ENCODE measurements at places on chromosomes 13 and 19. TPM values are rescaled to one million over a fixed set of nuclear protein-coding genes. Genes with fewer than 3 reads are reported as not detected.

DNA sequence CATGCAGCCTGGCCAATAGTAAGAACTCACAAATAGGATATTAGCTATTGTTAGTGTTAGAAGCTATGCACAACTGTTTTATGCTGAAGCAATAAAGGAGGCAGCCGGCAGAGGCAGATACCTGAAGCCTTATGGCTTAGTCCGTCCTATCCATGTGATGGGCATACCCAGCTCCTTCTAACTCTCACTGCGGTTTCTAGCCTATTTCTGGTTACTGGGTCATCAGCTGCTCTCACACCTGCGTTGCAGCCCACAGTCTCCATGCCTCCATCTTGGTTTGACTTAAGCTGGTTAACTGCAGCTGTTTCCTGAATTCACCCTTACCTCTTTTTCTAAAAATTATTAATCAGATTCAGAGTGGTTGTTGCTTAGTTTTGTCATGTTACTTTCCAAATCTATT lies 40.5 kb upstream of the CNMD start:
- no peaks in the 10 kb centered on the region for H3K36me3 ChIP-seq
- no peaks in the 10 kb centered on the region for H3K27me3 ChIP-seq
- no peaks in the 10 kb centered on the region for H3K4me1 ChIP-seq
- DNase-seq, result no peak
- H3K4me3 ChIP-seq, result no peak overlapping the region

GRCh38 chr19:34501339-34502320 lies 20.1 kb downstream of the WTIP start:
- H3K27me3 ChIP-seq, result peaks cover 11% of the 10 kb centered on the region
- no peaks in the 10 kb centered on the region for H3K36me3 ChIP-seq
- H3K4me1 ChIP-seq, result peaks cover 6% of the 10 kb centered on the region
- no peak overlapping the region for H3K4me3 ChIP-seq

- no peak overlapping the region for H3K4me3 ChIP-seq
- H3K36me3 ChIP-seq, result peaks cover 20% of the 10 kb centered on the region
- H3K27ac ChIP-seq, result no peak overlapping the region
- H3K4me1 ChIP-seq, result peaks cover 5% of the 10 kb centered on the region
Measured at GRCh38 chr19:13127051-13127450, 9.0 kb downstream of the NACC1 start.

DNA sequence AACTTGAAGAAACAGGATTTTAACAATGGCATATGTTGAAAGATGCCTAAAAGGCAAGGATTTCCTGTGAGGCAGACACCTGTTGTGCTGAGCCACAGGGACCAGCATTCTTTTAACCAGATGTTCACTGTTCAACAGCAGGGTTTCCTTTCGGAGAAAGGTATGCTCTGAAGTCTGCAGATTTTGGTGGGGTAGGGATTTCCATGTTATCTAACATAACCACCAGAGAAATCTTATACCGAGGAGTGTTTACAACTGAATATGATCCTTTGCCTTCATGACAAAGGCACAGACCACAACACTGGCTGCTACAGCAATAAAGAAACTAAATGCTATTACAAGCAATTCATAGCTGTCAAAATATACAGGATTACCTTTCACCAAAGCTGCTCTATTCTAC lies 48.1 kb downstream of the MPHOSPH8 start:
- H3K4me1 ChIP-seq, result peaks cover 14% of the 10 kb centered on the region
- H3K27ac ChIP-seq, result no peak overlapping the region
- no peaks in the 10 kb centered on the region for H3K27me3 ChIP-seq
- H3K36me3 ChIP-seq, result peaks cover 16% of the 10 kb centered on the region
- DNase-seq, result no peak
- H3K4me3 ChIP-seq, result no peak overlapping the region

- DNase-seq, result no peak
- H3K36me3 ChIP-seq, result peaks cover 14% of the 10 kb centered on the region
- peaks cover 24% of the 10 kb centered on the region for H3K4me1 ChIP-seq
Measured at GRCh38 chr13:32538143-32538620, 413 bp downstream of the N4BP2L2 start.

The PNMA8A gene
- total RNA-seq, result not detected

Measured in stomach (tissue), 19 donors.